ENCODE measurements at places on chromosomes 16 and 17. TPM values are rescaled to one million over a fixed set of nuclear protein-coding genes. Genes with fewer than 3 reads are reported as not detected.

DNA sequence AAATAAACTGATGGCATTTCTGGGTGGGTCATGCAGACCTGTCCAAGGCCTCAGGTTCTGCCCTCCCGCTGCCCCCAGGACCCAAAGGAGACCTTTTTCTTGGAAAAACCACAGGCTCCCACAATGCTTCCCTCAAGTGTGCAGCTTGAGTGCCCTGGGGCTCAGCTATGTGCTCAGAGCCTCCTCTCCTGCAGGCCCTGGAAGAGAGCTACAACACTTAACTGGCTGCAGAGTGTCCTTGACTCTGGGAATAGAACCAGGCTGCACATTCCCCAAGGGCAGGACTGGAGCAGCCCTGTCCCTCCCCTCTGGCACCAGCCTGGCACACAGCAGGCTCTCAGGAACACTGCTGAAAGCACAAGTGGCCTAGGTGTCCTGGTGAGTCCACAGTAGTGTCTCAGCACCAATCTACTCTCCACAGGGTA lies 4.8 kb upstream of the SREBF1 start:
- DNase-seq = no peak
- H3K27ac ChIP-seq = peak overlapping the region; percentile 90
- H3K36me3 ChIP-seq = no peaks in the 10 kb centered on the region
- peaks cover 44% of the 10 kb centered on the region for H3K4me1 ChIP-seq
- H3K27me3 ChIP-seq = no peaks in the 10 kb centered on the region
- H3K4me3 ChIP-seq = peak overlapping the region; percentile 70

The BICDL2 gene
- total RNA-seq = 0.23 TPM

The CHST6 gene
- total RNA-seq = not detected

GRCh38 chr16:66520406-66521170 lies 29.3 kb downstream of the TK2 start:
- no peak overlapping the region for H3K4me3 ChIP-seq
- DNase-seq = no peak
- H3K4me1 ChIP-seq = peaks cover 94% of the 10 kb centered on the region
- H3K27ac ChIP-seq = peak overlapping the region; percentile 95
- H3K36me3 ChIP-seq = peaks cover 3% of the 10 kb centered on the region

DNA sequence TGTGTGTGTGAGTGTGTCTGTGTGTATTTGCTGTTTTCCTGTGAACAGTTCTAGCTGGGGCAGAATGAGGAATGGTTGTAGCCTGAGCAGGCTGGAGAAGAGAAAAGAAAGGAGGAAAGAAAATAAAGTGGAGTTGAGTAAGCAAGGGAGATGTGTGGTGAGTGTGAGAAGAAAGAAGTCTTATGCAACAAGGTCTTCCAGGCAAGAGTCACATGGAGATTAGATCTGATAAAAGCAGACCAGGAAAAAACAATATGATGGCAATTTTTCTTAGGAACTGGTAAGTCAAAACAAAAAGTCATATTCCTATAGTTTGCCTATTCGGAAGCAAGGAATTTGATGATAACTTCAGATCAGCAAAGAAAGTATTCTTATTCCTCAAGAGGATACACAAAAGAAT lies 125.0 kb downstream of the HS3ST3A1 start:
- H3K27ac ChIP-seq = no peak overlapping the region
- no peak overlapping the region for H3K4me3 ChIP-seq
- DNase-seq = no peak
- no peaks in the 10 kb centered on the region for H3K4me1 ChIP-seq
- no peaks in the 10 kb centered on the region for H3K27me3 ChIP-seq

The TNFRSF13B gene
- total RNA-seq = not detected

DNA sequence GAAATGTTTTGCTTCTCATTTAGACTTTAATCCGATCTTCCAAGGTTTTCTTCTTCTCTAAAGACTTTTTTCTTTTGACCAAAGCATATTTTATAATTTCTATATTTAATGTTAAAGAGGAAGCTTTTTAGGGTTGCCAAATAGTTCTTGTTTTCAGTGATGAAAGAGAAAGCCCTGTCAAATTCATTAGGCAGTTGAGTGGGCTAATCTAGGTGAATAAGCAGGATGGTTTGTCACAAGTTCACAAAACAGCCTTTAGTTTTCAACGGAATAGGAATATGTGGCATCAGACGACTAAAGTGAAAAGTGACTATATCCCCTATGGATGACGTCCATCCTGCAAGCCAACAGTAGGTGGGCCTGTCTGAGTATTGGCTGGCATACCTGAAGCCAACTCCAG lies 118.8 kb downstream of the NLK start:
- no peak overlapping the region for H3K4me3 ChIP-seq
- H3K27me3 ChIP-seq = no peaks in the 10 kb centered on the region
- no peaks in the 10 kb centered on the region for H3K4me1 ChIP-seq
- no peak for DNase-seq

DNA sequence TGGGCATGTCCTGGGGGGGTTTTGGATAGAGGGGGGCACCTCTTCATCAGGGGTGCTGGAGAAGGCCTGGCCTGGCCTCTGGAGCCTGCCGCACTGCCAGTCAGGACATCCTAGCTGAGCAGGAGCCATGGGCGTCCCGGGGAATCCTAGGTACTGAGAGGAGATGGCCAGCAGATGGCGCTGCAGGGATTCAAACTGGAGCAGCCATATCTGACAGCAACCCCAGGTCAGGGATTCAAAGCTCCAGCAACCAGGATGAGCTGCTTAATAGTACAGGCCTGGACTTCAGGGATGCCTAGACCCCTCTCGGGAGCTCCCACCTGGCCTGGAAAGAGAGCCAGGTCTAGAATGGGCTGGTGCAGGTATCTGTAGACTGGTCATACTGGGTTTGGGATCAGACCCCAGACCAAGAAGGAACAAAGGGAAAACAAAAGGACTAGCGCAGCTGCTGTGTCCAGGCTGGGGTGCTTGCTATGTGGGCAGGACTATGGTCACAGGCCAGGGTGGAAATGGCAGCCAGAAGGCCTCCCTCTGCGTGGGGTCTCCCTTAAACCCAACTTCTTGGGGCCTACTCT lies 306.9 kb upstream of the RBFOX1 start:
- no peaks in the 10 kb centered on the region for H3K4me1 ChIP-seq
- H3K27ac ChIP-seq = no peak overlapping the region
- no peaks in the 10 kb centered on the region for H3K36me3 ChIP-seq
- peak; percentile 36 for DNase-seq

- no peak overlapping the region for H3K27ac ChIP-seq
- no peak for DNase-seq
- H3K36me3 ChIP-seq = peaks cover 6% of the 10 kb centered on the region
- no peak overlapping the region for H3K4me3 ChIP-seq
- peaks cover 11% of the 10 kb centered on the region for H3K4me1 ChIP-seq
Observed at GRCh38 chr17:30358055-30358760, 20.5 kb upstream of the CPD start.

DNA sequence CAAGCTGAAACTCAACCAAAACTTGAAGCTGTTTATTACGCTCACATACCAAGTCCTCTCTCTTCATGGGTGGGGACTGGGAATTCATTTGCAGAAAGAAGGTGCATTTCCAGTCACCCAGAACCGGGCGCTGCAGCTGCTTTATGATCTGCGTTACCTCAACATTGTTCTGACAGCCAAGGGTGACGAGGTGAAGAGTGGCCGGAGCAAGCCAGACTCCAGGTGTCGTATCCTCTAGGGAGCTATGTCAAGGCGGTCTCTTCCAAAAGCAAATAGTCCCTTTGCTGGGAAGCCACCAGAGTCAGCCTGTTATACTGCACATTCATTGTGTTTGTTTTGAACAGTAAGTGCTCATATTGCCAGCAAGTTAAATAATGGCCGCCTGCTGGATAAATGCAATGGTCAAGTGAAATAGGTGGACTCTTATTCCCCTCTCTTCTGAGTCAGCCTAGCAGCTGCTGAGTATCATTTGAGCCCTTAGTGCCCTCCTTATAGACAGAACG lies 12.7 kb downstream of the COG1 start:
- no peaks in the 10 kb centered on the region for H3K27me3 ChIP-seq
- H3K4me3 ChIP-seq = no peak overlapping the region
- no peak for DNase-seq
- H3K27ac ChIP-seq = no peak overlapping the region
- H3K36me3 ChIP-seq = peaks cover 86% of the 10 kb centered on the region

All from activated CD4-positive, alpha-beta T cell treated with anti-CD3 and anti-CD28 coated beads, Interleukin-2, amount 10 ng/mL, durations not matched to agents 7 days and 5 days (primary cell).